ELR (cell line): ENCODE measurements at places on chromosomes 7 and 10.
A peak's percentile ranks its signal among the peaks of the same experiment; 100 is the strongest.

GRCh38 chr7:87092568-87093091 lies 33.2 kb upstream of the ELAPOR2 start:
- DNase-seq, result no peak

DNA sequence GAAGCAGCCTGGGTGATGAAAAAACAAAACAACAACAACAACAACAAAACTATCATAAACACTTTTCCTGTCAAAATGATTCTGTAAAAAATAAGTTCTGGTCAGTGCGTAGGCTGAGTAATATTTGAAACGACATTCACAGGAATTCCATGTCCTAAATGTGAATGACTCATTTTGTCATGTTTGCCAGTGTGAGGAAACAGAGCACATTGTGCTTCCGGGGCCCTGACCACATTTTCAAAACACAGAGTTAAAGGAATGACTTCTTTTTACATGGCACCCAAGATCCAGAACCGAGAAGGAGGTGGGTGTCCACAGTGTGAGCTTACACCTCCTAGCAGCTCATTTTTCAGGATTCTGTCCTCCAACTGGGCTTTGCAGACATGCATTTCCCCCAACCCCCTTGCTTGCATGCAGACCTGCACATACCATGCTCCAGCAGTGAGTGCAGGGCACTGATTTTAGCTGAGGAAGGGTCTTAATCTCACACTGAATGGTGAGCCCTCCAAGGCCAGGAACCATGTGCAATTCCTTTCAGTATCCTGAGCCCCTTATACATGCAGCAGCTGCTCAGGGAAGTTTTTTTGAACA lies 3.0 kb downstream of the CLRN3 start:
- DNase-seq, result peak; percentile 56

- DNase-seq, result no peak
These were observed 133.6 kb downstream of the SDK1 start for GRCh38 chr7:3434611-3435010.

DNA sequence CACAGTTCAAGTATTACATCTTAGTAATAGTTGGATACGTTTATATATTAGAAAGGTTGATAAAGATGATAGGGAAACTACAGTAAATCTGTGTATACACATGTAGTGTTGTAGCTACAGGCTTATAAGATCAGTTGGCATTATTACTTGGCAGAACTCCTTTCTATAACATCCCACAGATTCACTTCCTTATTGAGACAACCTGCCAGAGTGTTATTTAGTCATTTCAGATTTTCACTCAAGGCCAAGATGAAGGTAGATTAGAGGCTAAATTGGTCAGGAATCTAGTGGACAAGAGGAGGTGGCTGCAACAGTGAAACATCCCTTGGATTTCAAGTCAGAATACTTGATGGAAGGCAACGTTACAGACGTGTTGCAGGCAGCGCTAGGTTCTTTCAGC lies 63.0 kb downstream of the PAPSS2 start:
- no peak for DNase-seq

- DNase-seq, result no peak
These were observed 18.0 kb upstream of the INPP5A start for GRCh38 chr10:132519382-132520176.

- no peak for DNase-seq
These were observed 12.6 kb upstream of the AQP1 start for GRCh38 chr7:30899066-30899465.

GRCh38 chr10:114743521-114744231 lies 77.9 kb upstream of the FHIP2A start:
- no peak for DNase-seq

GRCh38 chr7:75621124-75621523 lies 117.6 kb downstream of the HIP1 start:
- no peak for DNase-seq

- no peak for DNase-seq
These were observed 611.2 kb downstream of the SDK1 start for GRCh38 chr7:3912291-3912690.
